ENCODE measurements at places on chromosomes 5 and 9.

DNA sequence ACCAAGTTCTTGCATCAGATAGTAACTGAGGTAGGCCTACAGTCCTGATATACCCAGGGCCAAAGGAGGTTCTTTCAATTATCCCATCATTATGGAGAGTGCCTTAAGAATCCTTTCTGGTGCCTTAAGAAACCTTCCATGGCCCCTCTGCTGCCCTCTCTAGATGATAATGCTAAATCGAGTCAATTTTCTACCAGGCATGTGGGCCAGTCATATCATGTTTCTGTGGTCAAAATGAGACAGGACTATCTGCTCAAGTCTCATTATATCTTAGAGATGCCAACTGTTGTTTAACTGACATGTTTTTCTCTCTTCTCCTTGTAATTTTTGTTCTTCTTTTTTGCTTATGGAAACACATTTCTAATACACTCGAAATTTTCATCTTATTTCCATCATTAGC lies 127.6 kb downstream of the EDIL3 start:
- no peak for DNase-seq

GRCh38 chr5:176535101-176535663 lies 2.0 kb downstream of the RNF44 start:
- DNase-seq, result no peak

- DNase-seq, result no peak
Observed at GRCh38 chr5:133083901-133084300, 32.1 kb downstream of the HSPA4 start.

DNA sequence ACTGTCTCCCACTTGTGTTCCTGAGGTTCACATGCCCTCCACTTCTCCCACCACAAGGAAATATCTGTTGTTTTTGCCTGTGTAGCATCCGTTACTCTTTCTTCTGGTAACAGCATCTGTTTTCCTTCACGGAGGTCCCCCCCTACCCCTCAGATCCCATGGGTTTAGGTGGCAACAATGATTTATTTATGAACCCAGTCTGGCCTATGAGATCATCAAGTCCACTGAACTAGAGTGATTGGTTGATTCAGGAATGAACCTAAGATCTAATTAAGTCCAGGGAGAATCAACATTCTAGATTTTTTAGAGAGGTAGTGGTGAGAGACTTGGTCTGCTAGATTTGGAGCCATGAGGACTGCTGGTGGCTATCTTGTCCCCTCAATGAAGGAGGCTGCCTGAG lies 166.8 kb downstream of the NR3C1 start:
- no peak for DNase-seq

DNA sequence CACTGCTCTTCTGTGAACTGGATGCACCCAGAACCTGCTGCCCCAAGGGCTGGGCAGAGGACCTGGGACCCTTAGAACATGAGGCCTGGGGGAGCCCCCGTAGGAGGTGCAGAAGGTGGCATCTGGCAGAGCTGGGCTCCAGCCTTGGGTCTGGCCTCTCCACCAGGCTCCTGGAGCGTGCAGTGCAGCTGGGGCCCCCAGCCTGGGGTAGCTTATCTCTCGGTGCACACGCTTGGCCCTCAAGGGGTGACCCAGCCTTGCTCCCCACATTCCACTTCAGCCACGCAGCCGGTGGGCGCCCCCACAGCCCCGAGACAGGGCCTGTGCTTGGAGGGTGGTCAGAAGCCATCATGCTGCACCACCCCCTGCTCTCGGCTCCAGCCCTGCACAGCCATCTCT lies 5.6 kb upstream of the NR5A1 start:
- DNase-seq, result no peak

GRCh38 chr9:2013743-2014475 lies 1.2 kb upstream of the SMARCA2 start:
- DNase-seq, result no peak

DNA sequence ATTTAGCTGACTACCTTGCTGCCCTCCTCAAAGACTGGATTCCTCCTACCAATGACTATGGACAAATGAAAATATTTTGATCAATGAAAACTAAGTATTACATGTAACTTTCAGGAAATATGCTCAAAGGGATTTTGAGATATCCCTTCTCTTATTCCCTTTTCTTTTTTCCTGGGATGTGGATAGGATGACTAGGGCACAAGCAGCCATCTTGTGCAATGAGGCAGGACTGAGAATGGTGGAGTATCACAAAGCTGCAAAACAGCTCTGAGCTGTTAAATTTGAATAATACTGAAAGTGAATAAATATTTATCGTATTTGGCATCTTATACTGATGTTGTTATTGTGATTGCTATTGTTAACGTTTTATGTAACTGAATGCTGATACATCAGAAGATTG lies 333.1 kb upstream of the NUDT12 start:
- no peak for DNase-seq

GRCh38 chr5:124234770-124235562 lies 511.5 kb downstream of the ZNF608 start:
- no peak for DNase-seq

DNA sequence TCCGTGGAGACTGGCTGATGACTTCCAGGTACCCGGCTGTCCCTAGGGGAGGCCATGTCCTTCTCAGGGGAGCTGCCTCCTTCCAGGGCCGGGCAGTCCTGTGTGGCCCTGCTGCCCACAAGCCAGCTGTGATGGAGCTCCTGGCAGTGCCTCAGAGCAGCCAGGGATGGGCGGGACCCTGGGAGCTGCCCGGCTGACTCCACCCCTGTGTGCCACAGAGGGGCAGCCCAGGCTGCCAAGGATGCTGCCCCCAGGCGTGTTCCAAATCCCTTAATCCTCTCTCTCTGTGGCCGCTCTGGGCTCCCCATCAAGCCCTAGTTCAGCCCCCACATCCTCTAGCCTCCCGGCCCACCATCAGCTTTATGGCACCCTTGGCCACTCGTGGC lies 7.0 kb upstream of the SCGB3A1 start:
- no peak for DNase-seq

GRCh38 chr5:7794823-7795222 lies 56.1 kb downstream of the CFAP90 start:
- no peak for DNase-seq

GRCh38 chr5:173395257-173395932 lies 67.2 kb upstream of the STC2 start:
- DNase-seq, result no peak

GRCh38 chr5:168706655-168707069 lies 127.5 kb upstream of the PANK3 start:
- no peak for DNase-seq

DNA sequence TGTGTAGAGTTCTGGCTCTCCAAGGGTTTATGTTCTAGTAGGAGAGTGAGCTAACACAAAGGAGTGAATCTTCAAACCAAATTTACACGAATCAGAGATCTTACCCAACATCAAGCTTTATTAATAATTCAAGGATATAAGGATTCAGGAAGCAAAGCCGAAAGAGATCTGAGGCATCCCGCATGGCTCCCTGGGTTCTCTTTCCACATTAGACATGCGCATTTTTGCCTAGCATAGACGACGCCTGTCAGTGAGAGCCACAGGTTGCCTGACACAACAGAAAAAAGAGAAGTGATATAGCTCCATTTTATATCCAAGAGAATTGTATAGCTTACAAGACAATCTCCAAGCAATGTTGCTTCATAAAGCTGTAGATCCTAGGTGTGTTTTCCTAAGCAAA lies 52.6 kb downstream of the ESM1 start:
- DNase-seq, result no peak

Measured in activated CD4-positive, CD25-positive, alpha-beta regulatory T cell (primary cell).